ENCODE measurements at places on chromosomes 1 and 21.
A peak's percentile ranks its signal among the peaks of the same experiment; 100 is the strongest.

DNA sequence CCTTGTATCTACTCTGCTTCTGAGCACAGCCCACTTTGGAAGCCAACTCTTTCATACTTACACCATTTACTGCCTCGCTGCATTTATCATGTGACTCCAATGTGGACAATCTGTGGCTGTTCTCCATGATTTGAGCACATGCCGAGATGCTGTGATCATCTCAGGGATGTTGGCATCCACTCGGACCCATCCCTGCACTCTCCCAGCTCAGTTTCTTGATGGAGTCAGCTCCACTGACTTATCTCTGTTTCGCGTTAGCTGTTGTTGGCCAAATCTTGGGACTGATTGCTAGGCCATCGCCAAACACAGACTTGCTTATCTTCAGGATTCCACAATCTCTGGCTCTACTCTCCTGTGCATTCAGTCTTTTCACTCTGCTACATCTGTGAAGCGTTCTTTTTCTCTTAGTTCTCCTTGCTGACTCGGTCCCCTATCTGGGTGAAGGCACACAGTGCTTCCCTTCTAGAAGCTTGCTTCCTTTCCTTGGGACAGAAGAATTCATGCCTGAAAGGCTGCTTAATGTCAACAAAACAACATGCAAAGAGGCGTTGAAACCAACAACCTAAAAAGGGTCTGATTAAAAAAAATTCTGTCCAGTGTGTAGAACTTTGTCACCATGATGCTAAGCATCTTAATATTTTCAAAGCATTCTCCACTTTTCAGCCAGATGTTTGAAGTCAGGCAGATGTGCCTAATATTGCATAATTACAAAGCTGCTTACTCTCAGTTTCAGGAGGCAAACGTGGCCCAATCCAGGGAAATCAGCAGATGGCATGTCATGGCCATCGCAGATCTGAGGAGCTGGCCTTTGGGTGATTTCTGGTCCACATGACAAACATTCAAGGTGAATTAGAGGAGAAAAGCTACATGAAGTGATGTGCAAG is 120.7 kb downstream of the NGF start:
- no peak for DNase-seq

- no peak for DNase-seq
Measured at GRCh38 chr1:67748630-67749029, 63.6 kb downstream of the GADD45A start.

GRCh38 chr1:100542285-100542684 is 4.3 kb downstream of the GPR88 start:
- no peak for DNase-seq

DNA sequence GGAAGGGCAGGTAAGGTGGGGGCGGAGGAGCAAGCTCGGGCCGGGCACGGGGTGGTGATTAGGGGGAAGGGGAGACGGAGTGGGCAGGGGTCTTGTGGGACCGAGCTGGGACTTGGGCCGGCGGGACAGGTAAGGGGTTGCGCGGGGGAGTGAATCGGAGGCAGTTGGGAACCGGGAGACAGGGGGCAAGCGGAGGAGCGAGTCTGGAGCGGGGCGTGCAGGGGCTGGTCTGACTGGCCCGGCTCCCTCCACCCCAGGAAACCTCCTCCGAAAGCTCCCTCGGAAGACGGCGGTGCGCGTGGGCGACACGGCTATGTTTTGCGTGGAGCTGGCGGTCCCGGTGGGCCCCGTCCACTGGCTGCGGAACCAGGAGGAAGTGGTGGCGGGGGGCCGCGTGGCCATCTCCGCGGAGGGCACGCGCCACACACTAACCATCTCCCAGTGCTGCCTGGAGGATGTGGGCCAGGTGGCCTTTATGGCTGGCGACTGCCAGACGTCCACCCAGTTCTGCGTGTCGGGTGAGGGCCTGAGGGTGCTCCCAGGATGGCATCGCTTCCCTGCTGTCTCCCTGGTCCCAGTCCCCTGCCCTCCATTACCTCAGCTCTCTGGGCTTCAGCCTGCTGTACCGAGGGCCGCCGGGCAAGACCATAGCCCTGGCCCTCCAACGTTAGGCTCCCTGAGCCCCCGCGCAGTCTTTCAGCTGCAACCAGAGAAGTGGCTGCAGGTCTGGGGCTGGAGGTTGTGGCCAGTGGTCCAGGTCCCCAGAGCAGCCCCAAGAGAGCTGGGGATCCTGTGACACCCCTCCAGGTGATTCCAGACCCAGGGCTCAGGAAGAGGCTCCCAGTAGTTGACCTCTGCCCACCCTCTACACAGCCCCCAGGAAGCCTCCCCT is 6.3 kb downstream of the OBSCN start:
- DNase-seq, result no peak

DNA sequence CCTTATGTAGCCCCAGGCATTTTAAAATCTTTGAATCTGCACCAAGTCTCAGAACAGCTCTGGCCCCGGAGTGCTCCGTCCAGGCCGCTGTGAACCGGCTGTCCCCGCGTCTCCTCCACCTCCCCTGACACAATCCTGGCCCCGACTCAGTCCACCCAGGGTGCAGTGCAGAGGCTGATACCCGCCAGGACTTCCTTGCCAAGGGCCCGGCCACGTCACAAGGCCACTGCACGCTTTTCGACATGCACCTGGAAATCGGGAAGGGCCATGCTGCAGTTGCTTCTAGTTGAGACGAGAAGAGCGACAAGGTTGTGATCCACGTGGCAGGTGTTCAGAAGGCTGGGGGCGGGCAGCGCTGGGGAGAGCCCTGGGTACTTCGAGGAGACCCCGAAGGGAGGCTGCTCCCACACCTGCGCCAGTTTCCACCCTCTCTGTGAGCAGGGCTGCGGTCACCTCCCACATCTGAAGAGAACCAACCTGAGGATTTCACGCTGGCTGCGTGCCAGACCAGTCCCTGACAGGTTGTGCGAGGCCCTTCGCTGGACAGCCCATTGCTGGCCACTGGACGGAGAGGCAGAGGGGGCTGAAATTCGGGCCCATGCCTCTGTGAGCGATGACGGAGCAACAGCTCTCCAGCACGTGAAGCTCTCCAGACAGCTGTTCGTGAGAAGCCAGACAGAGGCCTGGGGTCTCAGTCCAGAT is 6.7 kb downstream of the VWA1 start:
- no peak for DNase-seq

DNA sequence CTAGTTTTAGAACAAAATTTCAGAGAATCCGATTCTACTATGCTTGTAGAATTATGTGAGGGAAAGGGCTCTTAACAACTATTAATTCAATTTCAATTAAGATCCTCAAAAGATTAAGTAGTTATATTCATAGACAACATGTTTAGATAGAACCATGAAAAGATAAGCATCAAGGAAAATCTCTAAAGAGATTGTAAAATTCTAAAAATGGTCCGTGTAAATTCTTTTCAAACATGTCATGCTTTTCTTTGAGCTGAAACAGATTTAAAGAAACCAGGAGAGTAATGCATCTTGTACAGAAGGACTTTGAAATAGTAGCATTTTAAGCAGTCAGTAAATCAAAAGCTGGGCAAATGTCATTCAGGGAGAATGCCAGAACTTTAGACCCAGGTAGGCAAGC is 1080.6 kb upstream of the B3GALT2 start:
- DNase-seq, result no peak

DNA sequence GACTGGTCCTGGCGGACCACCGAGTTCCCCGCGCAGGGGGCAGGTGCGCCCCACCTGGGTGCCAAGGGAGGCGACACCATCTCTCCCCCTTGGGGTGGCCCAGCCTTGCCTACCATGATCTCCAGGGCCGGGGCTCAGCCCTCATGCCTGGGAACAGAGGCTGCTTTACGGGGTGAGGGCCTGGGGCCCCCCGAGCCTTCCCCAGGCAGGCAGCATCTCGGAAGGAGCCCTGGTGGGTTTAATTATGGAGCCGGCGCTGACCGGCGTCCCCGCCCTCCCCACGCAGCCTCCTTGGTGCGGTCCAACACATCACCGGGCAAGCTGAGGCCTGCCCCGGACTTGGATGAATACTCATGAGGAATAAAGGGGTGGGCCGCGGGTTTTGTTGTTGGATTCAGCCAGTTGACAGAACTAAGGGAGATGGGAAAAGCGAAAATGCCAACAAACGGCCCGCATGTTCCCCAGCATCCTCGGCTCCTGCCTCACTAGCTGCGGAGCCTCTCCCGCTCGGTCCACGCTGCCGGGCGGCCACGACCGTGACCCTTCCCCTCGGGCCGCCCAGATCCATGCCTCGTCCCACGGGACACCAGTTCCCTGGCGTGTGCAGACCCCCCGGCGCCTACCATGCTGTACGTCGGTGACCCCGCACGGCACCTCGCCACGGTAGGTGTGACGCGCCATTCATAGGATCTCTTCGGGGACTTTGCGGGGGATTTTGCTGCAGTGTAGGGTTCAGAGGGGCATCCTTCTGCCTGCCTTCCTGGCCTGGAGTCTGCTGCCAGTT is 38.2 kb downstream of the TP73 start:
- DNase-seq, result peak; percentile 86

DNA sequence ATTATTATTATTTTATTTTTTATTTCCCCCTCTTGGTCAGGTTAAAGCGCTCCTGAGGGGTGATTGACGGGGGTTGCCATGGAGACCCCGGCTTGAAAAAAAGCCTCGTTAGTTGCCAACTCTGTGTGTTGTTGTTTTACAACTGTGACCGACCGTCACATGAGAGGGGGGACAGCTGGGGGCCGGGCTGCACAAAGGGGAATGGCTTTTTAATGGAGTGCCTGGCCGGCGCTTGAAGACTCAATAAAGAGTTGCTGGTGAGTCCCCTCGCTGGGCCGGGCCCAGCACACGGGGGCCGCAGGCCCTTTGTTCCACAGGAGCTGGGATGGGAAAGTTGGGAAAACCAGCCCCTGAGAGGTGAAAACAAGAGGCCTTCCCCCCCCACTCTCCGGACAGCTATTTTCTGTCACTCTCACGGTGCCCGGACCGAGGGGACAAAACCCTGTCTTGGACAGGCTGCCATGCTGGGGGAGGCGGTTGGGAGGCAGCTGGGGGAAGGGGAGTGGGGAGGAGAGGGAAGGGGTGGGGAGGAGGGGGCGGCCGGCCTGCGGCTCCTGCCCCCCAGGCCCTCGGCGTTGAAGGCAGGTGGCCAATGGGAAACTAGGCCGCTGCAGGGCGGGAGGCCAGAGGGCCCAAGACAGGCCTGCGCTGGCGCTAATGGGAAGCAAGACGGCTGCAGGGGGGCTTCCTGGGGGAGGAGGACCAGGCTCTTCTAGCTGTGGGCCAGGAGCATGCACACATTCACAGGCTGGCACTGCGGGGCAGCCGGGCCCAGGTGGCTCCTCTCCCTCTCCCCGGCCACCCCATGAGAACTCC is 67.6 kb downstream of the CASZ1 start:
- DNase-seq, result peak; percentile 69

DNA sequence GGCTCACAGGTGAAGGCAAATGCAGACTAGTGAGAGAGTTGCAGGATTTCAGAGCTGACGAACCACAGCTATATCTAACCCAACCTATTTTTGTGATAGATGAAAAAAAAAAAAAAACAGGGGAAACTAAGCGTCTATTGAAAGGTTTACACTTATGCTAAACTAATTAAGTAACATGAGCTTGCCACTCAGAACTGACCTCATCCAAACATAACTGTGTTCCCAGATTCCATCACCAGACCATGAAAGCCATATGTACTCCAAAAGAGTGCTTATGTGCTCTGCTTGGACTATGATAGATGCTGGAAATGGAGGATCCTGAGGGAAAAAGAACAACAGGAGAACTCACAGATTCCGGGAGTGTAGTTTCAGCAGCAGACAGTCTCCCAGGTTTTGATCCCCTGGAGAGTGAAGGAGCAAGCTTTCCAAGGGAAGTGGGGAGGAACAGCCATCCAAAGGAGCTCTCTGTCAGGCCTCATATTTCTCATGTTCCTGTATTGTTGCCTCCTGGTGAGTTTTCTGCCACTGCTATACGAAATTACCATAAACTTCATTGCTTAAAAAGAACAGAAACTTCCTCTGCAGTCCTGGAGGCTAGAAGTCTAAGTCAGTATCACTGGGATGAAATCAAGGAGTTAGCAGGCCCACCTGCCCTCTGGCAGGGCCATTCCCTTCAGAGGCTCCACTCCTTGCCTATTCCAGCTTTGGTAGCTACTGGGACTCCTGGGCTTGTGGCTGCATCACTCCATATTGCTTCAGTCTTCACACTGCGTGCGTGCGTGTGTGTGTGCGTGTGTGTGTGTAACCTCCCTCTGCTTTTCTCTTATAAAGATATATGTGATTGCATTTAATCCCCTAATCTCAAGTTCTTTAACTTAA is 38.1 kb downstream of the NIBAN1 start:
- no peak for DNase-seq

- peak; percentile 55 for DNase-seq
Measured at GRCh38 chr1:169529068-169529642, 43.4 kb upstream of the SLC19A2 start.

DNA sequence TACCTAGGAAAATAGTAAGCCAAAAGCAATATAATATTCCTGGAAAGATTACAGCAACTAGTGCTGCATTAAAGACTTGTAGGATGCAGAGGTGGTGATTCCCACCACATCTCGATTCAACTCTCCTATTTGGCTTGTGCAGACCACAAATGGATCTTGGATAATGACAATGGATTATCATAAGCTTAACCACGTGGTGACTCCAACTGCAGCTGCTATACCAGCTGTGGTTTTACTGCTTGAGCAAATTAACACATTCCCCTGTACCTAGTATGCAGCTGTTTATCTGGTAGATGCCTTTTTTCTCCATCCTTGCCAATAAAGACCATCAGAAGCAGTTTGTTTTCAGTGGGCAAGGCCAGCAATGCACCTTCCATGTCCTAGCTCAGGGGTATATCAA is 542.7 kb upstream of the ADGRL4 start:
- no peak for DNase-seq

DNA sequence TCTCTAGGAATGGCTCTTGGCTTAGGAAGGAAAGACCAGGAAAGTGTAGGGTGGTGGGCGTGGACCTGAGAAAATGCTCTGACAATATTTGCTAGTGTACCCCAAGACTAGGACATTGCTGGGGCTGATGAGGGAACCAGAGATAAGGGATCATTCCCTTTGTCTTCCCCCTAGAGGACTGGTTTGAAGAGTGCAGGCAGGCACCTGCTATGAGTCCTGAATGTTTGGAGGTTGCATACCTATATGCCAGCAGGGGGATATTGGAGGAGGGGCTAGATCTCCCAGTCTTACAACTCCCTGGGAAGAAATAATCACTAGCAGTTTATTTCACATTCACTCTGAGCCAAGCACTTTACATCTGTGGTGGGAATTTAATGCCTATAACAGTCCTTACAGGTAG is 6.0 kb upstream of the BCL10 start:
- DNase-seq, result no peak

- DNase-seq, result no peak
Measured at GRCh38 chr21:27606422-27606821, 639.5 kb upstream of the ADAMTS5 start.

DNA sequence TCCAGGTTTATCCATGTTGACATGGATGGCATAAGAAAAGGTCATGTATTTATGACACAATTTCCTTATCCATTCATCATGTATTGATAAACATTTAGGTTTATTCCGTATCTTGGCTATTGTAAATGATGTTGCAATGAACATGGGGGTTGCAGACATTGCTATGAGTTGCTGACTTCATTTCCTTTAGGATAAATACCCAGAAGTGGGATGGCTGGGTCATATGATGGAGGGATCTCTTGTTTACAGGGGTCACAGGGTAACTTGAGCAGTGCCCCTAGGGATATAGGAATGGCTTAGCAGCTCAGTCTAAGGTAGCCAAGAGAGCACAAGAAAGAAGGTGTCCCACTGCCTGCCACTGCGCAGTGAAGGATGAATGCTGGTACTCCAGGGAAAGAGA is 229.6 kb upstream of the COA6 start:
- DNase-seq, result no peak
